ENCODE measurements at places on chromosomes 2 and 18.

- no peaks in the 10 kb centered on the region for H3K36me3 ChIP-seq
- no peak overlapping the region for H3K27ac ChIP-seq
- no peaks in the 10 kb centered on the region for H3K27me3 ChIP-seq
- H3K4me3 ChIP-seq, result no peak overlapping the region
- H3K4me1 ChIP-seq, result no peaks in the 10 kb centered on the region
These were observed 10.3 kb upstream of the FTCDNL1 start for GRCh38 chr2:199861132-199861774.

DNA sequence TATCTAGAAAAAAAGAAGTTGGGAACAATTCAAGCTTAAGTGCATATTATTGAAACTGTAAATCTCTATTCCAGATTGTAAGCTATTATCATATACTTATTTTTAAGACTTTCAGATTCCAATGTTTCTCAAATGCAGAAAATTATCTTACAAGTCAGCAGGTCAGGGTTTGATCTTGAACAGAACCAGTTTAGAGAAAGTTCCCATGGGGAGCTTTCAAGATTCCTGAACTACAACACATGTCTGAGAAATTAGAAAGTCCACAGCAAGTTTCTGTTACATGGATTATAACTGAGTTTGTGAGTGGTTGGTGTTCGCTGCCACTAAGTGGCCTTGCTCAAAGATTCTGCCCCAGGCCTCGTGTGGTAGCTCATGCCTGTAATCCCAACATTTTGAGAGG lies 31.6 kb upstream of the SP3 start:
- DNase-seq, result no peak
- no peaks in the 10 kb centered on the region for H3K36me3 ChIP-seq
- H3K4me1 ChIP-seq, result peaks cover 28% of the 10 kb centered on the region

GRCh38 chr2:24912523-24912922 lies 7.5 kb downstream of the ADCY3 start:
- H3K36me3 ChIP-seq, result no peaks in the 10 kb centered on the region
- peaks cover 5% of the 10 kb centered on the region for H3K4me1 ChIP-seq

GRCh38 chr2:65813631-65814173 lies 381.3 kb upstream of the SPRED2 start:
- H3K36me3 ChIP-seq, result no peaks in the 10 kb centered on the region
- no peak overlapping the region for H3K27ac ChIP-seq
- no peak overlapping the region for H3K4me3 ChIP-seq
- no peaks in the 10 kb centered on the region for H3K4me1 ChIP-seq

GRCh38 chr2:96320728-96321622 lies 4.1 kb upstream of the ITPRIPL1 start:
- no peaks in the 10 kb centered on the region for H3K36me3 ChIP-seq
- H3K4me1 ChIP-seq, result peaks cover 31% of the 10 kb centered on the region
- no peaks in the 10 kb centered on the region for H3K27me3 ChIP-seq
- DNase-seq, result peak; percentile 85
- peak overlapping the region; percentile 63 for H3K4me3 ChIP-seq
- H3K27ac ChIP-seq, result peak overlapping the region; percentile 40

DNA sequence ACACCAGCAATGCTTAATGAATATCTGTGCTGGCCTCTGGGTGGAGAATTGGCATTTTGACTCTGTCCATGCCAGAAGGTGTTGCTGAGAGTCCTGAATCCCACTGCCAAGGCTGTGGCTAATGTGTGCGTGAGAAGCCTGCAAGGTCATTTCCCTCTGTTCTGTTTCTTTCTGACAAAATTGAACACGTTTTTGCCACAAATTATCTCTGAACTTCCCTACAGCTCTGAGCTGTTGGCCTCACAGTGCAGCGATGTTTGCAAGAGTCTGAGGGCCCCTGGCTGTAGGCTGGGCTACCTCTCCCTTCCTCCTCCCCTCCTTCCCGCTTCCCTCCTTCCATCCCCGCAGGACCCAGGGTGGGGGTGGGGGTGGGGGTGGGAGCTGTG lies 154.1 kb upstream of the HS6ST1 start:
- no peak overlapping the region for H3K27ac ChIP-seq
- H3K4me3 ChIP-seq, result no peak overlapping the region
- no peak for DNase-seq
- H3K27me3 ChIP-seq, result no peaks in the 10 kb centered on the region
